ENCODE measurements at places on chromosomes 1 and 21. TPM values are rescaled to one million over a fixed set of nuclear protein-coding genes. Genes with fewer than 3 reads are reported as not detected.

KCNE1 gene
- 0.16 TPM for total RNA-seq

FCRL6 gene
- not detected for total RNA-seq

LEFTY1 gene
- 0.47 TPM for total RNA-seq

NEGR1 gene
- 40.9 TPM for total RNA-seq

BRDT gene
- total RNA-seq: not detected

OR6K3 gene
- total RNA-seq: not detected

PDC gene
- total RNA-seq: not detected

LDLRAD1 gene
- not detected for total RNA-seq

NUP133 gene
- total RNA-seq: 63.9 TPM

GRHL3 gene
- total RNA-seq: not detected

UMODL1 gene
- not detected for total RNA-seq

COL9A2 gene
- 17.5 TPM for total RNA-seq

FAM72B gene
- 1.7 TPM for total RNA-seq

LIPI gene
- not detected for total RNA-seq

ALX3 gene
- total RNA-seq: 0.31 TPM

GPR25 gene
- total RNA-seq: not detected

A3GALT2 gene
- total RNA-seq: not detected

CLIC6 gene
- 0.31 TPM for total RNA-seq

RAB29 gene
- 11.7 TPM for total RNA-seq

KIF21B gene
- 165 TPM for total RNA-seq

TNFSF4 gene
- total RNA-seq: 1.6 TPM

FUCA1 gene
- total RNA-seq: 19.0 TPM

ANKRD45 gene
- 26.2 TPM for total RNA-seq

ZNF697 gene
- total RNA-seq: 31.8 TPM

FCRL5 gene
- total RNA-seq: not detected

FCRL1 gene
- 0.16 TPM for total RNA-seq

RYR2 gene
- 40.7 TPM for total RNA-seq

PGM1 gene
- total RNA-seq: 20.6 TPM

GNAT2 gene
- not detected for total RNA-seq

HMCN1 gene
- 2.0 TPM for total RNA-seq

Data from occipital lobe (tissue), 3 donors.